ENCODE measurements at places on chromosomes 13 and 19.

GRCh38 chr13:30739761-30740642 lies 4.7 kb downstream of the ALOX5AP start:
- peak; percentile 79 for DNase-seq

GRCh38 chr19:14804765-14805164 lies 26.4 kb upstream of the ADGRE2 start:
- no peak for DNase-seq

DNA sequence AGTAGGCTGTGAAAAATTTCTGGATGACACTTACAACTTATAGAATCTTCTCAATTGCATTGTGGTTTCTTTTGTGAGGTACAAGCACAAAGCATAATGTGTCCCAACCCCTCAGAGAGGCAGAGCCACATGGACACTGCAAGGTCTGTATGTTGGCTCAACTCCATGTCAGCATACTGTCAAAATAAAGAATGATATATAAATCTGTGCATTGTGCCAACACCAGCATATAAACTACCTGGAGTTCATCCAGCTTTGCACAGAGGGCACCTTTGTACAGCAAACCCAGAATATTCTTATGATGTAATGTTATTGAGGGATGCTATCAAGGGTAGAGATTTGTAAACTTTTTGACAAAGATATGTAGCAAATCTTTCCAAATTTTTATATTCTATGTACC lies 1065.8 kb upstream of the MIR17HG start:
- no peak for DNase-seq

GRCh38 chr13:79457390-79457789 lies 23.6 kb upstream of the NDFIP2 start:
- DNase-seq: no peak

DNA sequence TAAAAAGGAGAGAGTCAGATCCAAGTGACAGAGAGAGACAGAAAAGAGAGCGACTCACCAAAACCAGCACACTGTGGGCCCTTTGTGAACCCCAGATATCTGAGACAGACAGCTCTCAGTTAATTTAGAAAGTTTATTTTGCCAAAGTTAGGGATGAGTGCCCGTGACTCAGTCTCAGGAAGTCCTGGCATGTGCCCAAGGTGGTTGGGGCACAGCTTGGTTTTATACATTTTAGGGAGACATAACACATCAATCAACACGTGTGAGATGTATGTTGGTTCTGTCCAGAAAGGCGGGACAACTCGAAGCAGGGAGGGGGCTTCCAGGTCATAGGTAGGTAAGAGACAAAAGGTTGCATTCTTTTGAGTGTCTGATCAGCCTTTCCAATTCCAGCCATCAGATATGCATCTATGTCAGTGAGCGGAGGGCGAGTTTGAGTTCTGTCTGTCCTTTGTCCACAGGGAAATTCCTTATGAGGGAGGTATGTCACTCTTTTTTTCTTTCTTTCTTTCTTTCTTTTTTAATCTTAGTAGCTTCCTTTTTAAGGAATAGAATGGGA lies 37.2 kb upstream of the ATP11A start:
- no peak for DNase-seq

DNA sequence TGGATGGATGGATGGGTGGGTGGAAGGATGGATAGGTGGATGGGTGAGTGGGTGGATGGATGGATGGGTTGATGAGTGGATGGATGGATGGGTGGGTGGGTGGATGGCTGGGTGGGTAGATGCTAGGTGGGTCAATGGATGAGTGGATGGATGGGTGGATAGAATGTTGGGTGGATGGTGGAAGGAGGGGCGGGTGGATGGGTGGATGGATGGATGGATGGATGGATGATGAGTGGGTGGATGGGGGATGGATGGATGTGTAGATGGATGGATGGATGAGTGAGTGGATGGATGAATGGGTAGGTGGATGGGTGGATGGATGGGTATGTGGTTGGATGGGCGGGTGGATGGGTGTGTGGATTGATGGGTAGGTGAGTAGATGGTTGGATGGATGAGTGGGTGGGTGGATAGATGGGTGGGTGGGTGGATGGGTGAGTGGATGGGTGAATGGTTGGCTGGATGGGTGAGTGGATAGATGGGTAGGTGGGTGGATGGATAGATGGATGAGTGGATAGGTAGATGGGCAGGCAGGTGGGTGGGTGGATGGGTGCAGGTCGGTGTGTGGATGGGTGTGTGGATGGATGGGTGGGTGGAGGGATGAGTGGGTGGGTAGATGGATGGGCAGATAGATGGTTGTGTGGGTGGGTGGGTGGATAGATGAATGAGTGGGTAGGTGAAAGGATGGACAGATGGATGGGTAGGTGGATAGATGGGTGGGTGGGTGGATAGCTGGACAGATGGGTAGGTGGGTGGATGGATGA lies 4.4 kb upstream of the SHC2 start:
- no peak for DNase-seq

GRCh38 chr13:99717959-99718674 lies 216.8 kb downstream of the TM9SF2 start:
- DNase-seq: no peak

DNA sequence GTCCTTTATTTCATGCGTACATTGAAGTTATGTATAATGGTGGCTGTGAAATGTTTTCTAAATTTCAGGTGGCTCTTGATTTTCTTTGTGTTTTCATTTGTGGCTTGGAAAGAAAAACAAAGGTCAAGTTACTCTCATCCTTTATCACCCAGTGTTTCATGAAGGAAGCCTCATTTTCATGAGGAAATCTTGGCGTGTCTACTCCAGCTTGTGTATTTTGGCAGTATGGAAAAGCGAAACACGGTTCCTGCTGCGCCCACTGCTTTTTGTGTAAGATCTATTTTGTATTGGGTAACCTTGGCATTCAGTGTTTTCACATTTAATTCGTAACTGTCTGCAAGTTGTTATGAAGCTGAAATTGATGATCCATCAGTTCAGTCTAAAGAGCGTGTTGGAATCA lies 147.0 kb upstream of the RNF113B start:
- no peak for DNase-seq

DNA sequence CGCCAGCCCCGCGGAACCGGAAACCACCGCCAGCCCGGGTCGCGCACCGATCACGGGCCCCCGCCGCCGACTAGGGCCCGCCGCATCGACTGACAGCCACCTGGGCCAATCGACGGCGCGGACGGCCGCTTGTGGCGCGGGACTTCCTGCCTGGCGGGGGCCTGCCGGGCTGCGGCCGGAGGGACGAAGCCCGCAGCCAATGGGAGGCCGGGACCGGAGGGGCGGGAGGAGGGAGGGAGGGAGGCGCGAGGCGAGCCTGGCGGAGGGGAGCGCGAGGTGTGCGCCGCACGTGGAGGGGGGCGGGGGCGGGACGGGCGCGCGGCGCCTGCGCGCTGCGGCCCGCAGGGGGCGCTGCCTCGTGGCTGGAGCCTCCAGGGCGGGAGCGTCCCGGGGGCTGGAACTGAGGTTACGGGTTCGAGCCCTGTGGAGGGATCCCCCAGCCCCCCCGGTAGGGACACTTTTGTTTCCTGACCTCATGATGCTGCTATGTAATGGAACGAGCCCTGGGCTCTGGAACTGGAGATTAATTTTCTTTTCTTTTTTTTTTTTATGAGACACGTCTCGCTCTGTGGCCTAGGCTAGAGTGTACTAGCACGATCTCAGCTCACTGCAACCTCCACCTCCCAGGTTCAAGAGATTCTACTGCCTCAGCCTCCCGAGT lies at the start of gene MLLT1:
Gene MLLT1 (minus strand): TSS at position 45 of the 661 bp plus-strand sequence. CDS start 191 bp downstream, outside the sequence.
- peak; percentile 77 for DNase-seq

DNA sequence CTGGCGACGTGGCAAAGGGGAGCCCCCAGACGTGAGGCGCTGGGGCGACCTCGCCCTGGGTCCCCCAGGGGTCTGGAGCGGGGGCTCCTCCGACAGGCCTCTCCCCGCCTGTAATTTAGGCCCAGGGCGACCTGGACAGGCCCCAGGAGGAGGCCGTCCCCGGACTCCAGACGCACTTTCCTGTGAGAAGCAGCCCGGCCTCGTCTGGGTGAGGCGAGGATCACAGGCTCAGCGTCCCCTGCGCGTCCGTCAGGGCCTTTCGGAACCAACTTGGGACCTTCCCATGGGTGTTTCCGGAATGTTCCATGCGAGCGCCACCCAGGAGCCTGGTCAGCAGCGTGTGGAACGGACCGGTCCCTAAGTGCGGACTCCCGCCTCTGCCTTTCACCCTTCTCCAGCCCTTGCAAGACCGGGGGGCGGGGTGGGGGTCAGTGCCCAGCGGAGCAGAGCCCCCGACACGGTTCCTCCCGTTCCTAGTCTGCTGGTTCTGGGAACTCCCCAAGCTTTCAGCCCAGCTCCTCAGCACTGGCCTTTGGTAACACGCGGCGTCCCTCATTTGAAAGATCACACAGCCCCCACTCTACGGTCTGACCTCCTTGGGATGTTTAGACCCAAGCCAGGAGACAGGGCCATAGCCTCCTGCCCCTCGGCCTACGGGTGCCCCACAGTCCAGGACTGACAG lies 1.1 kb upstream of the GRTP1 start:
- DNase-seq: no peak

- no peak for DNase-seq
These were observed 1.1 kb upstream of the ACP5 start for GRCh38 chr19:11578258-11579142.

GRCh38 chr19:13023656-13024055 lies 28.4 kb downstream of the NFIX start:
- no peak for DNase-seq

GRCh38 chr13:77511552-77511951 lies 24.0 kb upstream of the SCEL start:
- no peak for DNase-seq

DNA sequence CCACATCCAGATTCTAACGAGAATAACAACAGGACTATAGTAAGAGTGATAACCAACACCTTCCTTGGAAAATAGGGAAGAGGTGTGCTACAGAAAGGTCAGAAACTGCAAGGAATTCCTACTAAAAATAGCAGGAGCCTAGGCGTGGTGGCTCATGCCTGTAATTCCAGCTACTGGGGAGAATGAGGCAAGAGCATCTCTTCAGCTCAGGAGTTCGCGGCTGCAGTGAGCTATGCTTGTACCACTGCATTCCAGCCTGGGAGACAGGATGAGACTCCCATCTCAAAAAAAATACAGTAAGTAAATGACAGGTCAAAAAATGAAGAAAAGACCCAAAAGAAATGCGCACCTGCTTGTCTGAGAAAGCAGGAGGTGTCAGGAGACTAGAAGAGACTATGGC lies 101.5 kb upstream of the TSHZ3 start:
- DNase-seq: no peak

DNA sequence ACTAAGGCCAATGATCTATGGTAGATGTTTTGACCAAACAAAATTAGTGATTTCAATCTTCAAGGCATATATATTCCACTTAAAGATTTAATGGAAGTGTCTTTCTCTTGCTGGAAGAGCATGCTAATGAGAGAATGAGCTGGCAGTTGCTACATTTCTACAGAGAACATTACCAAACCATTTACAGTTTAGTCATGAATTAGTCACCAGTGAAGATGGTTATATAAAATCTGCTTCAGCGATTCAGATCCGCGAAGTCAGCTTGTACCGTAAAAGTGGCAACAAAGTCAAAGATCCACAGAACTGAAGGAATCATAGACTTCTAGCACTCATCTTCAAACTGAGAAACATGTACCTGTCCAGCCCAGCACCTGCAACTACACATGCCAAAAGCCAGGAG lies 156.3 kb downstream of the SLITRK5 start:
- DNase-seq: peak; percentile 9

DNA sequence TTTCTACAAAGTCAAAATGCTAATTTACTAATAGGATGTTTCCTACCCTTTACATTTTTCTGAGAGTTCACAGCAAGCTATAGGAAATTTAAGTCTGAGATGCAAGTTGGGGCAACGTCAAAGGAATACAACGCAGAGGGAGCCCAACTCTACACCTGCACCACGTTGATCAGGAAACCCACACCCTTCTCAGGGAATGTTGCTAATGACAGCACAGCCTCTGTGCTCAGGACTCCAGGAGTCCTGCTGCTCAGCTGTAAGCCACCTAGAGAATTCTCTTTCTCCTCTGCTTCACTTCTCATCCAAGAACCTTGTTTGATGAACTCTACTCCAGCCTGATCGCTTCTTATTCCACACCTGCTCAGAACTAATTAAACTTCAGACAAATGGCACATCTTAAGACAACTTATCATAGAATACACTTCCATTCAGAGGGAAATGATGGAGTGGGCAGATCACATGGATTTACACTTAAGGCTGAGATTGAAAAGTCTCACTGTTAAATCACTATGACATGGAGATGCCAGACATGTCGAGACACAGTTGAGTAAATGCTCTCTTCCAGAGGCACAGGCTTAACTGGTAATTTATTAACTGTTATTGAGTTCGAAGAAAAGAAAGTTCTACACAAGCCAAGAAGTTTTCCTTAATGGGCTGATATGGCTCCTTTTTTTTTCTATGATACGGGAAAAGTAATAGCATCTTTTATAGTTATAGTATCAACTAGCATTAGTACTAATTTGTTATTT lies 811.6 kb upstream of the ARGLU1 start:
- DNase-seq: no peak

DNA sequence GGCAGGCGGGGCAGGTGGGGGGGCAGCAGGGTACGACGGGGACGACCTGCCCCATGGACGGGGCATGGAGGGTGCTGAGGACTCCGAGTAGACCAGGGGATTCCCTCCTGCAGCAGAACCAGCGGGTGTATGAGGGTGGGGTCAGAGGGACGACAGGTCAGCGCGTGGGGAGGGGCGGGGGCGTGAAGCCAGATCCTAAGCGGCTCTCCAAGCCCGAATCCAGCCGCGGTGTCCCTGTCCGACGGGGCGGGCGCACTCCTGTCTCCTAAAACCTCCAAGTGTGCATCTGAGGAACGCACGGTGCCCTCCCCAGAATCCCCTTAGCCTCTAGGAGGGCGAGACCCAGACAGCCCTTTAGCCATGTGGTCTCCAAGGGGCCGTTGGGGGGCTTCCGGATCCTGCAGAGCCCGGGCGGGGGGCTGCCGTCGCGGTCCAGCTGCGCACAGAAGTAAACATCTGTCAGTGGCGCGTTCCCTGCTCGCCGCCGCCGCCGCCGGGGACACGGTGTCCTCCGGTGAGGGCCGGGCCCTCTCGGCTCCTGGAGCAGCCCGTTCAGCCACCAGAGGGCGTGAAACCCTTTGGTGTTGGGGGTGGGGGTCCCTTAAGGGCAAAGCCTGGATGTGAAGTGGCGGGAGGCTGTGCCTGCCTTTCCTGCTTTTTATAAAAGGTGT lies 730 bp downstream of the NRTN start:
- no peak for DNase-seq

- no peak for DNase-seq
These were observed 94.8 kb upstream of the SOX1 start for GRCh38 chr13:111971891-111972780.

DNA sequence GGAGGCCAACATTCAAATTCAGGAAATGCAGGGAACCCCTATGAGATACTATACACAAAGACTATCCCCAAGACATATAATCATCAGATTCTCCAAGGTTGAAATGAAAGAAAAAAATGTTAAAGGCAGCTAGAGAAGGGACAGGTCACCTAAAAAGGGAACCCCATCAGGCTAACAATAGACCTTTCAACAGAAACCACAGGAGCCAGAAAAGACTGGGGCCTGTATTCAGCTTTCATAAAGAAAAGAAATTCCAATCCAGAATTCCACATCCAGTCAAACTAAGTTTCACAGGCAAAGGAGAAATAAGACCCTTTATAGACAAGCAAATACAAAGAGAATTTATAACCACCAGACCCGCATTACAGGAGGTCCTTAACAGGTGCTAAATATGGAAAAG lies 1703.6 kb upstream of the PRR20A start:
- no peak for DNase-seq
